Amniotic epithelial cell (primary cell): ENCODE measurements at places on chromosomes 2 and 18.

DNA sequence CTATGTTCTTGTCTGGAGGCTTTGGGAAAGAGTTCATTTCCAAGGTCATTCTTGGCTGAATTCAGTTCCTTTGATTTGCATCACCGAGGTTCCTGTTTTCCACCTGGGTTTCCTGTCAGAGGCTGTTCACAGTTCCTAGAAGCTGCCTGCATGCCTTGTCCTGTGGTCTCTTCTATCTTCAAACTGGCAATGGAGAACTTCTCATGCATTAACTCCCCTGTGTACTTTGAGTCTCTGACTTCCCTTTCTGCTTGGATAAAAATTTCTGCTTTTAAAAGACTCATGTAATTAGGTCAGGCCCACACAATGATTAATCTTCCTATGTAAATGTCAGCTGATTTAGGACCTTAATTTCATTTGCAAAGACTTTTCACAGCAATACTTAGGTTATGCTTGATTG, 499.3 kb upstream of the FANCL start:
- DNase-seq = no peak

DNA sequence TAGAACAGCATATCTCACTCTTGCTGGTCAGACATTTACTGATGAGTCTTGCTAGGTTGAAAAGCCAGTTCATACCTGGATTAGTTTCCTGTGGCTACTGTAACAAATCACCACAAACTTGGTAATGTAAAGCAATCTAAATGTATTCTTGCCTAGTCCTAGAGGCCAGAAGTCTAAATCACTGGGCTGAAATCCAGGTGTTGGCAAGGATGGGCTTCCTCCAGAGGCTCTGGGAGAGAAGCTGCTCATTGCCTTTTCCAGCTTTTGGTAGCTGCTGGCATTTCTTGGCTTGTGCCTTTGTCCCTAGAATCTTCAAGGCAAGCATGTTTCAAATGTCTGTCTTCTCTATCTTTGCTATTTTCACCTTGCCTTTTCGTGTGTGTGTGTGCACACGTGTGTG, 62.3 kb upstream of the MAP4K3 start:
- no peak for DNase-seq

DNA sequence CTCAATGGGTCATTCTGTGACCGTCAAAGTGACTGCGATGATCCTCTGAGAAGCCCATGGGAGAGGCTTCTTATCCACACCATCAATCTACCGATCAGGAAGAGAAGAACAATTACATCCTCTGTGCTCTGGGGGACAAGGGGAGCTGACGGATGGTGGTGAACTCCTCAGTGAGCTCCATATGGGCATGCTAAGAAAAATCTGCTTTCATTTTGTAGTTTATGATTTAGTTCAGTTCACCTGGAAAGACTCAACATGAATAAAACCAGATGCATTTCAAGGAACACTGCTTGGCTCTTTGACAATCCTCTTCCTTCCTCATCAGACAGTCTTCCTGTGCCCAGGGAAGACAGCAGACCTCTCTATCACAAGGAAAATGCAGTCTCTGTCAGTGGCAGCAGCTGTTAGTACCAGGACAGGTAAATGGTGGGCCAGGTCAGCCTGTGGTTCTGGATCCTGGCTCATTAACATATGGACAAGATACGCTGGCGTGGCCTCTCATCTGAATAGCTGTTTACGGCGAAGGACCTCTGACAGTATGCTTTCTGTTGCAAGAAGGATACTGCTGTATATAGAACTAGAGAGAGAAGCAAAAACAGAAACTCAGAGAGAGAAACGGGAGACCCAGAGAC, 176.9 kb downstream of the BCL2 start:
- no peak for DNase-seq

- DNase-seq = no peak
Measured at GRCh38 chr2:217954051-217954450, 48.7 kb downstream of the TNS1 start.

DNA sequence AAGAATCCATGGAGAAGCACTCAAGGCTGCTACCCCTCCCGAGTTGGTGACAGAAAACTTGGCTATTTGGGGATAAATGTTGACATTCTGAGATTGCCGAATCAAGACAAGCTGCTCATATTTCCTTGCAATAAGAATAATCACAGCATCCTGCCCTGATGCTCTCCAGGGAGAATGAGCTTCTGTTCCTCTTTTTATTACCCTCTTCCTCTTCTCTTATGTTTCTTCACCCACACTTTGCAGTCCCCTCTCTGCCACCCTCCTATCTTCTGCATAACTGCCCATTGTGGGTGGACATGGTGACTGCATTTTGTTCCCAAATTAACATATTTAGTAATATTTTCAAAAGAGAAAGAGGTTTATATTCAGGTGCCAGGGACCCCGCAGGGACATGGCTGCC, 11.9 kb upstream of the MSGN1 start:
- no peak for DNase-seq

GRCh38 chr2:26692279-26692896, at the start of gene KCNK3:
KCNK3 (plus strand) TSS chr2:26692722; CDS start chr2:26692876, 154 bp downstream.
- peak; percentile 11 for DNase-seq

- DNase-seq = no peak
Measured at GRCh38 chr2:220833446-220833845, 738.7 kb downstream of the EPHA4 start.

- peak; percentile 24 for DNase-seq
Measured at GRCh38 chr18:48336332-48336731, 72.9 kb downstream of the ZBTB7C start.

DNA sequence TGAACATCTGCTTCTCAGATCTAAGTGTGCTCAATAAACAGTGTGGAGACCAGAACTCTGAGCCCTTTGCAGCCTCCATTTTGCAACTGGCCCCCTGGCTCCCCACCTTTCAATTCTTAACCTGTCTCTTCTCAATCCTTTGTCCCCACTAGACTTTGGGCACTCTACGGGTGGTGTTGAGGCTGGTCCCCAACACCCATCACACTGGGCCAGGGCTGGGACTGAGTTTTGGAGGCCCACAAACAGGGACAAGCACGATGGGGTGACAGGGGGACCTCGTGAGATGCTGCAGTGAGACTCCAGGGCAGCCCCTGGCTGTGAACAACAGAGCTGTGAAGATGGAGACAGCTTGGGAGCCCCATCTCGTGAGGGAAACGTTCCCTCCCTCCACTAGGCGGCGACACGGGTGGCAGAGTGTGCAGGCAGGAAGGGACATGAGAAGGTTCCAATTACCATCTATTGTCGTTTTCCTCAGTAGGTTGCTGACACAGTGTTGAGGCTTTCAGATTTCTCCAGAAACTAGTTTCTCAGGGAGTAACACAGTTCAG, 1.2 kb downstream of the ANKMY1 start:
- peak; percentile 22 for DNase-seq

- DNase-seq = peak; percentile 72
Measured at GRCh38 chr18:48749768-48750167, 201.0 kb downstream of the SMAD7 start.
